Kasumi-1 (cell line): ENCODE measurements at places on chromosomes 6 and 20.

- no peak for DNase-seq
Measured at GRCh38 chr6:36984581-36985416, 1.2 kb downstream of the MTCH1 start.

DNA sequence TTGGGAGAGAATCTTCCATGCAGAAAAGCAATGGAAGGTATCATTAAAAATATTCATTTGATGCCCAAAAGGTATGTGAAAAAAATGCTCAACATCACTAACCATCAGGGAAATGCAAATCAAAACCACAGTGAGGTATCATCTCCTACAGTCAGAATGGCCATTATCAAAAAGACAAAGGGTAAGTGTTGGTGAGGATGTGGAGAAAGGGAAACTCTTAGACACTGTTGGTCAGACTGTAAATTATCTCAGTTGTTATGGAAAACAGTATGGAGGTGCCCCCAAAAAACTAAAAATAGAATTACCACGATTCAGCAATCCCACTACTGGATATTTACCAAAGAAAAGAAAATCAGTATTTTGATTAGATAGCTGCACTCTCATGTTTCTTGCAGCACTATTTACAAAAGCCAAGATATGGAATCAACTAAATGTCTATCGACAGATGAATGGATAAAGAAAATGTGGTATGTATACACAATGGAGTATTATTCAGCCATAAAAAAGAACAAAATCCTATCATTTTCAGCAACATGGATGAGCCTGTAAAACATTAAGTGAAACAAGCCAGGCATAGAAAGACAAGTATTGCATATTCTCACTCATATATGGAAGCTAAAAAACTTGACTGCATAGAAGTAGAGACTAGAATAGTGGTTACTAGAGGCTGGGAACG is 84.0 kb downstream of the DTNBP1 start:
- DNase-seq: no peak

GRCh38 chr6:136553166-136553787 is 3.1 kb upstream of the MAP7 start:
- no peak for DNase-seq

GRCh38 chr6:14596410-14596809 is 478.8 kb downstream of the CD83 start:
- DNase-seq: peak; percentile 91

DNA sequence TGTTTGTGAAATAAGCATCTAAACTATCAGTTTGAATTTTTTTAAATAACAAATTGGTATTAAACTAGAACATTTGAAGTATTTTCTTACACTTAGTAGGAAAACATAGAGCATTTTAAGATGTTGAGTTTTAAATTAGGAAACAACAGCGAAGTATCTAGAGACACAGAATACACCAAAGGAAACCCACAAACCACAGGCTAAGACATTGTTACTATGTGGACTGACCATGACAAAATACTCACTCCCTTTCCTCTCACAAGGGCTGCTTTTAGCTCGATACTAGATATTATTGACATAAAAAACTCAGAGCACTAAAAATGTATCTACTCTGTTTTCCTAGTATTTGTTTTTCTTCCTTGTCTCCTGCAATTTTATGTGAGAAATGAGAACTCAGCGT is 266.0 kb upstream of the CITED2 start:
- peak; percentile 71 for DNase-seq
